AG09309 (cell line): ENCODE measurements at places on chromosomes 2 and 18.
A peak's percentile ranks its signal among the peaks of the same experiment; 100 is the strongest.

DNA sequence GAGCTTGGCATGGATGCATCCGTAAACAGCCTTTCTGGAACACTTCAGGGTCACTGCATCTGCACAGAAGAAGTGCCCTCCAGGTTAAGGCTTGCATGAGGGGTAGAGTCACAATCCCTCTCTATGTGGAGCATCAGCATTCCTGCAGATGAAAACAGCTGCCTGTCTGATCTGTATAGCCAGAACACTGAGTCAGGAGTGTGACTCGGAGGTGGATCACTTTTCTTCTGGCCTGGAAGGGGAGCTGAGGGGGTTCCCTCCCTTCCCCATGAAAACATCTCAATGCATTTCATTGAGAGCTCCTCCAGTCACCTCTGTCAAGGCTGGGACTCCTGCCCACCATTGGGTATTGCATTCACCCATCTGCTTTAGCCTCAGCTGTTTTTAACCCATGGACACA, 72.5 kb upstream of the SERPINE2 start:
- DNase-seq, result no peak

DNA sequence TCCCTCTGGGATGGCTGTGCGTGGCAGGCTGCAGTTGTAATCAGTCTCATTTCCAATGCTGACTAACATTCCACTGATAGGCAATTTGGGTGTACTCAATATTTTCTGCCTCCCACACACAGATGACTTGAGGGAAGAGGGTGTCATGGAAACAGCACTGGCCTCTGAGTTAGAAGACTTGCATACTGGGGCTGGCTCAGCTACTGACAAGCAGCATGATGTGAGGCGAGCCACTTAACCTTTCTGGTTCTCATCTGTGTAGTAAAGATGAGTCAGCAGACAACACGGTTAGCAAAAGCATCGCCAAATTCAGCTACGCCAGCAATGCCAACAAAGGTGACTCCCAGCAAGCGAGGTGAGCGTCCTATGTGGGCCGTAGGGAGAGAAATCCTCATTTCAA, 73.5 kb downstream of the COLEC12 start:
- DNase-seq, result peak; percentile 80

DNA sequence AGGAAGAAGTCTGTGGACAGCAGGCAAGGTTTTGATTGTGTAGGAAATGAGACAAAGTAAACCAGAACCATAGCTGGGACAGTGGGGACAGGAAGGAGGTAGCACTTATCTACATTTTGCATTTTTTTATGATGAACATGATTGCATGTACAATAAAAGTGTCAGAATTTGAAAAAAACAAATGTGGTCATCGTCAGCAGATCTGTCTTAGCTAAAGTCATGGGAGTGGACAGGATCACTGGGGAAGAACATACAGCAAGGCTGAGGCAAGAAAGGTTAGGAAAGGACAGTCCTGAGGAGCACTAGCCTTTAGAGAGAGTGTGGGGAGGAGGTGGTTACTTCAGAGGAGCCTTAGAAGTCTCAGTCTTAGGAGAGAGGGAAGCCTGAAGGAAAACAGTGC, 35.1 kb upstream of the SLC14A2 start:
- no peak for DNase-seq

- DNase-seq, result no peak
These were observed 27.2 kb downstream of the ACAA2 start for GRCh38 chr18:49786019-49786720.

GRCh38 chr18:63098018-63098981, 221.3 kb downstream of the BCL2 start:
- DNase-seq, result no peak

DNA sequence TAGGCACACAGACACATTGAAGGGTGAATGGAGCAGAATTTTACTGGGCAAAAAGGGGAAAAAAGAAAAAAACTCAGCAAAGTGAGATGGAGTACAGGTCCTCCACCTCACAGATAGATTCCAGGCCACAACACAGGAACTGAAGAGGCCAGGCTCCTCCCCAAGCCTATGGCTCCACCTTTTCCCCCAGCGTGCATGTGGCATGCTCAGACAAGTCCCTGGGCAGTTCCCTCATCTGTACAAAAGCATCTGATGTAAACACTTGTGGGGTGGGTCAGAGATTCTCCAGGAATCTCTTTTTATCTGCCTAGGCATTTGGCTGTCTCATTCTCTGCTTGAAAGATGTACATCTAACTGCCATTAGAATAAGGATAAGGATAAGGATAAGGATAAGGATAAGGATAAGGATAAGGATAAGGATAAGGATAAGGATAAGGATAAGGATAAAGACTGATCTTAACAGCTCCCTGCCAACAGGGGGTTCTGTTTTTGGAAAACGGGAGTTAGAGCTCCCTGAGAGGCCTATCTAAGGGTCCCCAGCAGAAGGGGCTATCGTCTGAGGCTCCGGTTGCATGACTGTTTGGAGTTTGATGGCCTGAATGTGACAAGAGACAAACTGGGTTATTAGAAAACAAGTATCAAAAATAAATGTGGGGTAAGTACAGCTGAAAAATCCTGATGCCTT, 17.2 kb upstream of the ASXL3 start:
- no peak for DNase-seq

DNA sequence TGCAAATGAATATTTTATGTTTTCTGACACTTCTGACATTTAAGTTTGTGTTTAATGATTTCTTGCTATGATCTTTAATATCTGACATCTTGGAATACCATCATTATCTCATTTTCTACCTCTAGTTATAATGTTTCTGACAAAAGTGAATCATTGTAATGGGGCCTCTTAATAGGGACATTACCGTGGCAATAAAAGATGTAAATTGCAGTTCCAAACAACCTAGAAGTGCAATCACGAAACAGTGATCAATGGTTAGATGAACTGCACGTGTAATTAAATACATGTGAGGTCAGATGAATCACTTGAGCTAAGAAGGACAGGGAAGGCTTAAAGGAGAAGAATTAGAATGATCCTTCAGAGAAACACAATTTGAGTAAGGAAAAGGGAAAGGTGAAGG, 1078.3 kb downstream of the DPP10 start:
- DNase-seq, result no peak

DNA sequence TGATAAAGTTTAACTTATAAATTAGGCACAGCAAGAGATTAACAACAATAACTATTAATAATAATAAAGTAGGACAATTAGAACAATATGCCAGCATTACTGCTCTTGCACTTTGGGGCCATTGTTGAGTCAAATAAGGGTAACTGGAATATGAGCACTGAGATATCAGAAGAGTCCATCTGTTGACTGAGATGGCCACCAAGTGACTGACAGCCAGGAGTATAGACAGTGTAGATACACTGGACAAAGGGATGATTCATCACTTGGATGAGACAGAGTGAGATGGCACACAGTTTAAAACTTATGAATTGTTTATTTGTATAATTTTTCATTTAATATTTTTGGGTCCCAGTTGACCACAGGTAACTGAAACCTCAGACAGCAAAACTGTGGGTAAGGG, 20.0 kb downstream of the NAB1 start:
- DNase-seq, result no peak

- DNase-seq, result peak; percentile 55
These were observed 62.1 kb upstream of the SLC16A14 start for GRCh38 chr2:230130668-230131364.

DNA sequence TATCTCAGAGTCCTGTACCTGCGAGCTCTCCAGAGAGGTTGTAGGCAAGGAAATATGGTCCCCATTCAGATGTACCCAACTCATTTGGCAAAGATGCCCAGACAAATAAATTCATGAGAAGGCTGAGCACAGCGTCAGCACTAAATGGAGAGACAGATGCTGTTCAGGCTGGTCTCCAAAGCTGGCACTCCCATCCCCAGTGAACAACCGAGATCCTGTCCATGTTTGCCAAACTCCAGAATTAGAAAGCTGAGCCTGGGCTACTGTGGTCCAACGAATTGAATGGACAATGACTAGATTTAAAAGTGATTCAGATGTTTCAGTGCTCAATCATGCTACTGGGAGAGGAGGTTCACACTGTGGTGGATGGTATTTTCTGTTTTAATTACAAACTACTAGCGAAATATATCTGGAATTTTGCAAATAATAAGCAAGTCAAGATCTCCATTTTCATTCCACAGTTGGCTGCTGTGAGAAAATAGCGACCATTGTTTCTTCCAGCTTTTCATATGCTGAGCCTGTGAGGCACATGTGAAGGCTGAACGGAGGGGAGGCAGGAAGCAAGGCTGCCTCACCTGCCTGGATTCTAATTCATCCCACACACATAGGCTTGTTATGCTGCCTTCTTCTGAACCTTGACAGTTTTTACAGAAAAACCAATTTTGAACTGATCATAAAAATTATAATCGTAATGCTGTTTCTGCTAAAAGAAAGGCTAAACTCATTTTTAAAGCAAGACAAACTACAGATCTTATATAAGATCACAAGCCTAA, 22.6 kb upstream of the DAPL1 start:
- DNase-seq, result no peak

- no peak for DNase-seq
These were observed 162.7 kb upstream of the NYAP2 start for GRCh38 chr2:225236769-225237323.

DNA sequence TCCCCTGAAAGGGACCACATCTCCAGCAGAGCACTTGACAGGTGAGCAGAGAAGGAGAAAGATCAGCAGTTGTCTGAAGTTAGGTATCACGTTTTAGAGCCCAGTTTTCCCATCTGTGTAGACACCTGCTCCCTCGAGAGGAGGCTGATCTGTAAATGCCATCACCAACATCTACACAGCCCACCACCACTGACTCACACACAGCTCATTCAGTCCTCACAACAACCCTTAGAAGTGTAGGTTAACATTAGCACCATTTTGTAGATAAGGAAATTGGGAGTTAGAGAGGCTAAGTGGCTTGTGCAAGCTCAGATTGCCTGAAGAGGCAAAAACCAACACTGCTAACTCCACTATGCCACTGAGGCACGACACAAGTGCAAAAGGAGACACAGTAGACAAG, 37.2 kb upstream of the STAT1 start:
- no peak for DNase-seq

- DNase-seq, result no peak
These were observed 110.9 kb downstream of the ROCK1 start for GRCh38 chr18:21000667-21001066.

DNA sequence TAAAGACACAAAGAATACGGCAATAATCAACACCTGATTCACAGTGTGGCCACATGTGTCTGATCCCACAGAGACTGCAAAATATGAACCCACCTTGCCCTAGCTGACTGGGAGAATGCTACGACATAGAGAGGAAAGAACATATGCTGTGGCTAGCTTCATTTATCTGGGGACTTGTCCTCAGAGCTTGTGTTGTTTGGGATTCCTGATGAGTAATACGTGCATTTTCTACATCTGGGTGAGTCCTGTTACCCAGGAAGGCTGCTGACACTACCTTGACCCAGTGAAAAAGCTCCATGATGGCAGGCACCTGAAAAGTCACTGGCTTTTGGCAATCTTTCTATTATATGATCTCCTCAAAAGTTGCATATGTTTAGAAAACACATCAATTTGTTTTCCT, 427.7 kb upstream of the LYPD1 start:
- no peak for DNase-seq

- DNase-seq, result no peak
These were observed 41.8 kb downstream of the FAM210A start for GRCh38 chr18:13684546-13684945.

GRCh38 chr2:37418956-37419355, 74.5 kb downstream of the QPCT start:
- DNase-seq, result no peak

DNA sequence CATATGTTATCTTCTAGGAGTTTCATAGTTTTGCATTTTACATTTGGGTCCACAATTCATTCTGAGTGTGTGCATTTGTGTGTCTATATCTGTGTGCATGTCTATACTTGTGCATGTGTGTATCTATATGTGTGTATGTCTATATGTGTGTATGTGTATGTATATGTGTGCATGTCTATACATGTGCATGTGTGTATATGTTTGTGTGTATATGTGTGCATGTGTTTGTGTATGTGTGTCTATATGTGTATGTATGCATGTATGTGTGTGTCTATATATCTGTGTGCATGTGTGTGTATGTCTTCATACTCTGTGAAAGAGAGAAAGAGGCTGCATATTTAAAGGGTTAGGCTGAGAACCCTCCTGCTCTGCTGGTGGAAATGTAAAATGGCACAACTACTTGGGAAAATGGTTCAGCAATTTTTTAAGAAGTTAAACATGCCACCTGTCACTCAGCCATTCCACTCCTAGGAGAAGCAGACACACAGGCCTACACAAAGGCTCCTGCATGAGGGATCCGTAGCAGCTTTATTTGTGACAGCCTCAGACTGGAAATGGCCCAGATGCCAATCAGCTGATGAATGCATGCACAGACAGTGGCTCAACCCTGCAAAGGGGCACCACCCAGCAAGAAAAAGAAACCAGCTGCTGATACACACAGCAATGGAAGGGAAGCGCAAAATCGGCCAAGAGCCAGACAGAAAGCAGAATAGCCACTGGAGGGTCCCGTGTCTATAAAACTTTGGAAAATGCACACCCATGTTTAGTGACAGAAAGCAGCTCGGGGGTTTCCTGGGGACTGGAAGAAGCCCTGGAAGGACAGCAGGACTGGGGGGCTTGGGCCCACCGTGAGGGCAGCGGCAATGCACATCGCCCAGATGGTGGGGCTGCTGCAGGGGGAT, 146.8 kb downstream of the SEPTIN10 start:
- DNase-seq, result peak; percentile 10

- no peak for DNase-seq
These were observed 32.4 kb downstream of the INPP4A start for GRCh38 chr2:98477036-98477435.

DNA sequence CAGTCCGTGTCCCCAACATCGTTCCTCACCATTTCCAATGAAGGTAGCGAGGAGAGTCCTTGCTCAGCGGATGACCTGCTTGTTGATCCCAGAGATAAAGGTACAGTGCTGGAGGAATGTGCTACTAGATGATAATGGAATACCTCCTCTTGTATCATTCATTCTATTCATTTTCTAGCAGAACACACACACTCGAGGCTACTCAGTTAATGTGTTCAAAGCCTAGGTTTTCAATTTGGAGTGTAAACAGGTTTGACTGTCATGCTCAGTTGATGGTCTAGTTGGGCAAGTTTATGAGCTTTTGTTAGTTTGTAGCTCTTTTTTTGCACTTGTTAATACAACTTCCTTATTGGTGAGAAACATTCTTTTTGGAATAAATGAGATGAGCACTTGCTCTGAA, 114.2 kb downstream of the ICA1L start:
- no peak for DNase-seq

DNA sequence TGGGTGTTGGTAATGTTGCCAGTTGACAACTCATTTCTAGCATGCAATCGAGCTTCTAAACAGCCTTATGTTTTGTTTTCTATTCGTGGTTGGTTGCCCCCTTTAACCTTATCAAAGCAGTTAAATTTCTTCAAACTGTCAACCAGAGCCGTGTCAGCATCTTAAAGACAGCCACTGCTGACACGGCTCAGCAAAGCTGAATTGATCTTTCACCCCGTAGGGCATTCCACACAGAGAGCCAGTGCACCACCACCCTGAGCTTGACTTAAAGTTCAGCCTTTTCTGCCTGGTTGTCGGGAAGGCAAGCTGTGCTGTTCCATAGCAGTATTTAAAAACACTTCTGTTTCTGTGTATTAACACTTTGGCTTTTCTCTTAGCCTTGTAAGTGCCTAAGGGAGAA, 355.0 kb upstream of the CHST9 start:
- DNase-seq, result no peak
